ENCODE measurements at places on chromosomes 4 and X.

DNA sequence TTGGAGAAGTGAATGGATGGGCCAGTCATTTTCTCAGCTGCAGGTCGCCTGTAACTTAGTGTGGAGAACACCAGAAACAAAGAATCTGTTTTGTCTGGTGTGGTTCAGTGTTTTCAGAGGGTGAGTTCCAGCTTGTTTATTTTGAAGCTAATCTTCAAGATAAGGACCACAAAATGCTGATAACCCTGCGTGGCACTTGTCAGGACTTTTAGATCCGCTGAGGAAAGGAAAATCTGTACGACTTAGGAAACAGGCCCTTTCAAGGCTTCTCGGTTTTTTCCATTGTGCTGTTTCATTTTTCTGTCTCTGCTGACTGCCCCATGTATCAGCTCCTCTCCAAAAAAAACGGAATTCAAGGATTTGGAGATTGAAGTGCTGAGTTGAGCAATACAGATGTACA lies 8.7 kb upstream of the ANAPC4 start:
- no peak for DNase-seq

DNA sequence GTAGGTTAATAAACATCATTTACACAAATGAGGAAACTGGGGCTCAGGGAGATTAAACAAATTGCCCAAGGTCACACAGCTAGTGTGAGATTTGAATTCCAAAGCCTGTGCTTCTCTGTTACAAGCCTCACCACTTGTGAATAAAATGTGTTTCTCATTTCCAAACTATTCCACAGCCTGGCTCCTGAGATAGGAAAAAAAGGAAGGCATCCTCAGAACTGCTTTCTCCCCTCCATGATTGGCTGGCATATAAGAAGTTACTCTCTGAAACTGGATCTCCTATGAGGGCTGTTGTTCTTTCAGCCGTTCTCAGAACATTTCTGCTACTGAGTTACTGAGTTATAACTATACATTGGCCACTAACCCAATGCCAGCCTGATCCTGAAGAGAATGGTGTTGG lies 237.9 kb downstream of the MAML3 start:
- no peak for DNase-seq

- DNase-seq, result no peak
These were observed 39.0 kb upstream of the GPM6B start for GRCh38 chrX:13855689-13856450.

DNA sequence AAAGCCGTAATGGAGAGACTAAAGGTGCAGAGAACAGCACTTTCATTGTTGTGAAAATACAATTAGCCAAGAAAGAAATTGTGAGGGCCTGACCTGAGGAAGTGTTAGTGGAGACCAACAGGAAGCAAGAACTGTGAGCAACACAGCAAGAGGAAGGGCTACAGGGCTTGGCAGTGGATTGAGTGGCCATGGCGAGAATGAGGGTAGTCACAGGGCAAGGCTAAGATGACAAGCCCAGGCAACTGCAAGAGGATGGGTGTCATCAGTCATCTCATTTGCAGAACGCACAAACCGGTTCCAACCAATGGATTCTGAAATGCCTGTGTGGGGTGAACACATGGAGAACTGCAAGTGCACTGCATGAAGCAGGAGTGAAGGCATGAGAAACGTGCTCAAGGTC lies 3.6 kb downstream of the SLC10A6 start:
- DNase-seq, result no peak

GRCh38 chr4:169439244-169439643 lies 168.5 kb upstream of the SH3RF1 start:
- no peak for DNase-seq

DNA sequence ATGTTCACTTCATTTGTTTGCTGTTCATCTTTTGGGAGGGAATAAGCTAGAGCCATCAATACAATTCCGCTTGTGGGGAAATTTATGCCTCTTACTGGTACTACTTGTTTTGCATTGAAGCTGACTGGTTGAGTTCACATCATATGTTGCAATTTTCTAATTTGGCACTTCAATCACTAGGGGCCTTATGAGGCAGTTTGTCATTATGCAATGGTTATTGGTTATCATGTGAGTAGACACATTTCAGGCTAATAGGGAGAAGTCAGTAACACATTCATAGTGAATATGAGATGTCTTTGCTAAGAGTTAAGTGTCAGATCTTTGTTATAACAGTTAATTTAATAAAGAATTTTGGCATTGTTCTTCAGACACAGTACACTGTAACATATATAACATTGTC lies 5.0 kb downstream of the RPL36A start:
- no peak for DNase-seq

DNA sequence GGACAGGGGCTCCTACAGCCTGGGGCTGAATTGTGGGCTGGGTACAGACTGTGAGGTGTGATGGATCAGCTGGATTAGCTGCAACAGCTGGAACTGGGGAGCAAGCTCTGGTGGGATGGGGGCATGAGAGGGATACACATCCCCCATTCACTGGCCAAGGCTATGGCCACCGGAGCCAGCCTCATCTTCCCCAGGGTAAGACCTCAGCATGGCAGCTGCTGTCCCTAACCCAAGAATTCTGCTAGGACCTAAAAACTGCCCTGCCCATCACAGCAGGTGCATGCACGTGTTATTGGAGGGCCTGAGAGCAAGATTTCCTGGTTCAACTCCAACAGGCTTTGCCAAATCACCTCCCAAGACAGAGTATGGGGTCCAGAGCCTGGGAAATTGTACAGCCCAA lies 258.6 kb upstream of the AGTR2 start:
- no peak for DNase-seq
